Suppressor macrophage (primary cell): ENCODE measurements at places on chromosomes 1 and 21.

DNA sequence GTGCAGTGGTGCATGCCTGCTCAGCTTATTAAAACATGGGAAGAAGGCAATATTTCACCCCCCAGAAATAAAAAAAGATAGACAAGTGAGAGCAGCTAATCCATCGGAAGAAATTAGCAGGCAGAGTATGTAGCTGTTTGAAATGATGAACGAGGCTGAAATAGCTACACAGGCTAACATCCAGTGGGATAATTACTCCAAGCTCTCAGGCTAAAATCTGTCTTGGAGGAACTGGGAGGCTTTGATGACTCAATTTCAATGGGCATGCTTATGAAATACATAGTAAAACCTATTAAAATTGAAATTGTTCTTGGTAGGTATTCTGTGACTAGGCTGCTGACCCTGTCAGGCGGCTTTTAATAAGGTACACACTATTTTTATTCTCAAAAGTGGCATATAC, 84.1 kb upstream of the RRP15 start:
- no peak for DNase-seq

DNA sequence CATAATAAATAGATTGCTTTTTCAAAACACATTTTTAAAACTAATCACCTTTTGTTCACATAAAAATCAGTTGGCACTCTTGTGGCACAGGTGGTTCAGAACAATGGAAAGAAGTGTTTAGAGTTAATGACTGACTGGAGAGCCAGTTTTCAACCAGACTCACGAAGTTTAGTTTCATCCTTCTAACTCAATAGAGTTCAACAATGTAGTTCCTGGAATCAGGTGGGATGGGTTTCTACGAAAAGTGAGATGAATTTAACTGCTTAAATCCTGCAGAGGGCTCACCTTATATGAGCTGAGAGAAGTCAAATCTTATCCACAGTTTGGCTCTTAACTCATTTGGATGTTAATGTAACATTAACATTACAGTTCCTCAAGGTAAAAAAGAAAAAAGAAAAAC, 116.5 kb downstream of the SMYD2 start:
- no peak for DNase-seq

- no peak for DNase-seq
Observed at GRCh38 chr1:30853350-30853749, 55.2 kb downstream of the SDC3 start.

- peak; percentile 96 for DNase-seq
Observed at GRCh38 chr1:156053768-156054499, at the start of gene UBQLN4. Gene UBQLN4 (minus strand): TSS chr1:156053798. CDS start chr1:156053701, 97 bp downstream.

DNA sequence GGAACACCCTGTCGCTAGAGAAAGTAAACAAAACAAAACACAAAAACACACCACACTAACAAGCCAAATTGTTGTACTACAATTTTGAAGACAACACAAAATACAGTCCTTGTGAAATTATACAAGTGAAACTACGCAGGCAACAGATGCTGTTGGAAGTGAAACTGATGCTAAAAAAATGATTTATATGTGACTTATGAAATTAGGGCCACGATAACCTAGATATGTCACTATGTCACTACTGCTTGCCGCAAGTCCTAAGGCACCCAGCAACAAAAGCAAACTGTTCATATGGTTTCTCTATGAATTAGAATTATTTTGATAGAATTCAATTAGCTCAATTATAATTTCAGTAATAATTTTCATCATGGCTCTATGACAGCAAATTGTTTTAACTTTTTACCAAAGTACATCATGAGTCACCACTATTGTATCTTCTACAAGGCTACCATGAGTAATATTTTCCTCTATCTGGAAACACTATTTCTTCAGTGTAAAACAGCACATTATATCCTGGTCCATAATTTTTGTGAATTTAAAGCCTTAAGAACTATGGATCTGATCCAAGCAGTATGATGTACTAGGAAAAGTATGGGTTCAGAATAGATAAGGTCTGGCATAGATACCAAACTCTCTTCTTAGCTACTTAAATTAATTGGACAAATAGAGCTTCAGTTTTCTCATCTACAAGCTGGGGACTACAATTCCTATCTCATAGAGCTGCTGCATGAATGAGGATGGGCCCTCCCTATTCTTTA, 216.3 kb downstream of the COL11A1 start:
- no peak for DNase-seq

DNA sequence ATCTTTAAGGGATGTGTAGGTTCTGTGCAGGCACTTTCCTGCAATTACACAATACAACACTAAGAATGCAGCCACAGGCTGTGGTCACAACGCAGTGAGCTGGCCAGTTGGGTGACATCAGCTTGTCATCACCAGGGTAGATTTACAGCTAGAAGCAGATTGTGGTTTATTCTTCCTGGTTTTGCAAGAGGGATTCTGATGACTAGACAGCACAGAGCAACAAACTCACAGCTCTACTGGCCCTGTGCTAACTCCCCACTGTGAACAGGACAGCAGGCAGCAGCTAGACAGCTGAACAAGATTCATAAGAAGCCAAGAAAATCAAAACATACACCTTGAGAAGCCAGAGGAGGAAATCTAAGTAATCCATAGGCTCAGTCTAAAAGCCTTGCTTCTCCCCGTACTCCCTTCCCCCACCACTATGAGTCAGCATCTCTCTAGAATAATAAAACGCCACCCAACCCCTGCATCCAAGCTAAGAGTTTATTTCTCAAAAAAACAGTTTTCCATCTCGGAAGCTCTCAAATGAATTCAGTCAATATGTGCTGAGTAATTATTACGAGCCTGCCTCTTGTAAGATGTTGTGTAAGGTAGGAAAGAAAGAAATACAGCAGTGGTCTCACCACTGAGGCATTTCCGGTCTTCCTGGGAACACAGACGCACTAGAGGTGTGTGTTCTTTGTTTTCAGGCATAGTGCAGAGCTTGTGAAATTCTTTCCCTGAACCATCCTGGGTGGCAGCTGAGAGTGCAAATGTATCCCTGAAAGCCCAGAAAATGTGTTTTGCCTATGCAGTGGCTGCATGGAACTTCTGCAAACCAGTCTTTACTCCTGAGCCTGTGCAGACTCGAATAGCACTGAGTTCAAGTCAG, 162.8 kb downstream of the NTPCR start:
- DNase-seq, result peak; percentile 98

DNA sequence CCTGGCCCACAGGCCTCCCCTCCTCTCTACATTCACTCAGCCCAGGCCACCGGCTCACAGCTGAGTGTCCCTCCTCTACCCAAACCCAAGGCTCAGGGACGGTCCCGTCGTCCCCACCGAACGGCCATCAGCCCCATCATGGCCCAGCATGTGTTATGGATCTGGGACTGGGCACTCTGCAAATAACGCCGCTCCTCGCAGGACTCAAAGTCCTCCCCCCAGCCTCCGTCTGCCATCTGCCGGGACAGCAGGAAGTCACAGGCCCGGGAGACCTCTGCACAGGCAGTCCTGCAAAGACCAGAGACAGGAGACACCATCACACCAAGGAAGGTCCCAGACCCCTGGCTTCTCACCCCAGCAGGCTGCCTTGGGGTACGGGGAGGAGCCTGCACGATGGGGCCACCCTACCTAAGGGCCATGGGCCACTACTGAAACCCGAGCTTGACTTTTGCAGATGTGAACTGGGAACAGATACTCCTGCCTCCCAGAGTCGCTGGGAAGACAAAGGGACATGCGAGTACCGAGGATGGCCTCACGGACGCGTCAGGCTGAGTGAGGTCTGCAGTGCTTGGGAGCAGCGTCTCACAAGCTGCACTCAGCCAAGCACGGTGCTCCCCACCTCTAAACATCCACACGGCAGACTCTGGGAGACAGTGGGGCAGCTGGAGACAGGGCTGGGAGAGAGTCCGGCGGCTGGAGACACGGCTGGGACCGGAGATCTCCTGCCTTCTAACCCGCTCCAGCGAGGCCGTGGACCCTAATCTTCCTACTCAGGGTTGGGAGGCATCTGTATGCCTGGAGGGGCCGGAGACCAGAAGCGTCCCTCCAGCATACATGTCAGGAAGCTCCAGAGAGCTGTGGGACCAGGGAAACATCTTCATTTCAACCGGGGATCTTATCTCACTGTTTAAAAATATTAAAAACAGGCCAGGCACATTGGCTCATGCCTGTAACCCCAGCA, 10.4 kb upstream of the SPATC1L start:
- no peak for DNase-seq

- no peak for DNase-seq
Observed at GRCh38 chr1:32990887-32991286, 26.3 kb upstream of the RNF19B start.

- DNase-seq, result no peak
Observed at GRCh38 chr1:49252917-49253316, 476.2 kb upstream of the BEND5 start.

GRCh38 chr1:209403921-209404320, 179.6 kb upstream of the CAMK1G start:
- DNase-seq, result no peak
